ENCODE measurements at places on chromosomes 1 and 21.

GRCh38 chr1:31517301-31517700, 59.0 kb upstream of the TINAGL1 start:
- no peak for ATAC-seq

DNA sequence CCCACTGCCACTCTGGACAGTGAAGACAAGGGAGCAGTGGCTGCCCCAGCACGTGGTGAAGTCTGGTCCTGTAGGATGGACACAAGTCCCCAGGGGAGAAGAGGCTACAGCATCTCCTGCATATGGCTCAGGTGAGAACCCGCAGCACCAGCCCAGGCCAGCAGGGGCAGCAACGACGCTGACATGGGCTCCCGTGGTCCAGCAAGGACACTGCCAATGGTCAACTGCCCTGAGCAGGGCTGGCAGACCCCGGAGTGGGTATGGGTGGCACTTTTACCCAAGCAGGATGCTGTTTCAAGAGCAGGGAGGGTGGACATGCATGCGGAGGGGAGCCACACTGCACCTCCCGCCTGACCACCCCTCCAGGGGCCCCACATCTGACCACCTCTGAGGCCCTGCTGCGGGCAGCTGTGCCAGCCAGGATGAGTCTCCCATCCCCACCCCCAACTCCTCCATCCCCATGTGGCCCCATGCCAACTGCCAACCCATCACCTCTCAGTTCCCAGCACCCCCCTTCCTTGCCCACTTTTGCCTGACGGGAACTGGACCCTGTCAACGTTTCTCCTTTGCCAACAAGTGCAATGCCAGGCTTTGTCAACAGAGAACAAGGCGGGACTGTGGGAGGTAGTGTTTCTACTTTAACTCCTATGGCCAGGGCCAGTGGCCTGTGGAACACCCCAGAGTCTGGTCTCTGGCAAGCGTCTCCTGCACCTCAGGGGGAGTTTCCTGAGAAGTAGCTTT, 8.6 kb downstream of the MORN1 start:
- no peak for ATAC-seq

DNA sequence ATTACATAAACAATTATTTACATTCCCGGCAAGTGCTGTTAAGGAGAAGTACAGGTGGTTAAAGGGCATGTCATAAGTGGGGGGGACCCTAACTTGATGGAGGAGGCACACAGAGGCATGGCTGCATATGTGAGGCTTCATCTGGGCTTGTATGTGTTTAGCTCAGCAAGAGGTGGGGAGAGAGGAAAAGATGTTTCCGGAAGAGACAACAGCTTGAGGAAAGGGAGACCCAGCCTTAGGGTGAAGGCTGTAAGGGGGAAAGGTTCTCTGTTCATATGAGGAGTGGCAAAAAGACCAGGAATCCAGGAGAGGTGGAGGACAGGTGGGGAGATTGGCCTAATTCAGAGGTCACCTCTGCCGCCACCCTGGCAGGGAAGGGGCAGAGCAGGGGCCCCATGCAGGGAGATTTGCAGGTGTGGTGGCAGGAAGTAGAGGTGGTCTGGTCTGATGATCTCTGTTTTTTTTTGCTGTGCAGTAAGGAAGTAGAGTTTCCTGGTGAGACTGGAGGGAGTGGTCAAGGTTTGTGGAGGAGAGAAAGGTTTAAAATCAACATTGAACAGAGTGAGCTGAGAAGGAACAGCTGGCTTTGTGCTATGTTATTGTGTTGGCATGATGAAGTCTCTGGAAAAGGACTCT, 9.0 kb downstream of the TRAF5 start:
- ATAC-seq, result peak; percentile 91

- ATAC-seq, result peak; percentile 69
These were observed 71.0 kb downstream of the PDE9A start for GRCh38 chr21:42724226-42724920.

- no peak for ATAC-seq
These were observed 69.2 kb upstream of the AJAP1 start for GRCh38 chr1:4585216-4585615.

- no peak for ATAC-seq
These were observed 36.2 kb downstream of the UBE2G2 start for GRCh38 chr21:44765231-44766013.

- no peak for ATAC-seq
These were observed 110.7 kb downstream of the SIPA1L2 start for GRCh38 chr1:232519186-232519585.

DNA sequence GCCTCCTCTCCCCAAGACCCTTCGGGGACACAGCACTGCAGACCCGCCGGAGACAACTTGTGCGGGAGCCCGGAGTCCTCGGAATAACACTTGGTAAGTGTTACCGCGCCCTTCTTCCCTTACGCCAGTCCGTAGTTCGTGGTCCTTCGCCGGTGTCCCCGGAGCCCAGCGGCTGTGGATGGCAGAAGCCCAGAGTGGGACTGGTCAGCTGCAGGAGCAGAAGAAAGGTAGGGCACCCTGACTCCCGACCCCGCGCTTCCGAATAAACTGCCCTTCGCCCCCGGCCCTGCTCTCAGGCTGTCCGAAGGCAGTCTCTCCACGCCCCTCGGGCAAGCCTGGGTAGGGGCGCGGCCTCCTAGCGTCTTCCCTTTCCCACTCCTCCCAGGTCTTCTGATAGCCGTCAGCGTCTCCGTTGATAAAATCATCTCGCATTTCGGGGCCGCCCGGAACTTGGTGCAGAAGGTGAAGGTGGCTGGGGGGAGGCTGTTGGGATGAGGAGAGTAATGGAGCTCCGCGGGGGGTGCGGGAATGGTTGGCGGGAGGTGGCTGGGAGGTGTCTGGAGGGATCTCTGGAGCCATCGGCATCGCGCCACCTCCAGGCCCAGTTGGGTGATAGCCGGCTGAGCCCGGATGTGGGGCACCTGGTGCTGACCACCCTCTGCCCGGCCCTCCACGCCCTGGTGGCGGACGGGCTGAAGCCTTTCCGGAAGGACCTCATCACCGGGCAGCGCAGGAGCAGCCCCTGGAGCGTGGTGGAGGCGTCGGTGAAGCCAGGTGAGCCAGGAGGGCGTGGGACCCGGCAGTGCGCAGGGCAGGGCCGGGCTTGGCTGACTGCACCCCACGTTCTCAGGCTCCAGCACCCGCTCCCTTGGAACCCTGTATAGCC, 4.3 kb downstream of the RUSC1 start:
- ATAC-seq, result peak; percentile 0

DNA sequence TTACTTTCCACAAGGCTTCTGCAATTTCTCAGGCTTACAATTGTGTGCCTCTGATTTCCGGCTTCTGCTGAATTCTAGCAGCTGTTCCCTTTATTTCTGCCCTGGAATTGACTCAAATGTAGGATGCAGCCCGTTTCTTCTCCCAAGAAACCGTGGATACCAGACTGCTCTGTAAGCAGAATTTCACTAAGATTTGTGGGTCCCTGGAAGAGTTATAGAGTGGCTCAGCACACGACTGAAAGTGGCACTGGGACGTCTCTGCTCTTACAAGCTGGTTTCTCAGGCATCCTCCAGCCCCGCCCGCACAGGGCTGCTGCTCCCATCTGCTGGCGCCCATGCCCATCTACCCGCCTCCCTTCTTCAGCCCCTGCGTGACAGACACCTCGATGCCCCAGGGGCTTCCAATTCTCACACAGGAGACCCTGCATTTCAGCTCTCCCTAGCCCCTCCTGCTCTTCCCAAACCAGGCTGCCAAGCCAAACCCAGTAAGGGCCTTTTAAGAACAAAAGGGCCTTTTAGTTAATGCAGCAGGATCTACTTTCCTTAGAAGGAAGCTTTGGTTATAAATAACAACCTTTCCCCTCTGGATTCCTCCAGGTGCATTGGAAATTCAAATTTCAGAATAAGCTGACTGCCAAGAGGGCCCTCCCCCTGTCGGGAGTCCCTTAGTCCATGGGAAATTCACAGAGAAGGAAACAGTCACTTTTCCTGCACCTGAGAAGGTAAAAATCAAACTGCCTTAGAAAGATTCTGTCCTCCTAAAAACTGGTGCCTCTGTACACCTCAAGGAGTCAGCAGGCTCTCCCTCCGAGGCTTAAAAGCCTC, 45.4 kb upstream of the TENT5B start:
- no peak for ATAC-seq

DNA sequence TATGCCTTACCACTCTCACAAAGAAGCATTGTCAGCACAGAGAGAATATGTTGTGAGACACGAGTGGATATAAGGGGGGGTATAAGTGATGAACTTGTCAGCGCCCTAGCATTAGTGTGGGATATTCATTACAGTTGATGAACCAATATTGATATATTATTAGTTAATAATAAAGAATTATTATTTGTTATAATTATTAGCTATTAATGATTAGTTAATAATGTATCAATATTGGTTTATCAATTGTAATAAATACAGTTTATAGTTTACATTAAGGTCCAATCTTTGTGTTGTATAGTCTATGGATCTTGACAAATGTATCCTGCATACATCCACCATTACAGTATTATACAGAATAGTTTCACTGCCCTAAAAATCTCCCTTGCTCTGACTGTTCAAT, 120.2 kb upstream of the NCAM2 start:
- no peak for ATAC-seq

DNA sequence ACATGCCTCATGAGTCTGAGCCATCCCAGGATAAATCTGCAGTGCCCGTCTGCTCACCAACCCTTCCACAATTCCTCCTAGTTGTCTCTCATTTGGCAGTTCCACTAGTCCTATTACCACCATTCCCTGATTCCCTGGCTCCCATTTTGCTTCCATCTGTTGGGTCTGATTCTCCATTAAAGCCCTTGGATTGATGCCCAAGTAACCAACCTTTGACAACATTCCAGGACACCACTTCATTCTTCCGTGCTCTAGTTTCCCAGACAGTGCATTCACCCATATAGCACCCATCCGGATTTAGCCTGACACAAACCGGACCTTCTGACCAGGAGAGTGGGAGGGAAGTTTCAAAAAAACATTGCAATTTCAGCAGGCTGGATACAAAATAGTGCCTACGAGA, 189.4 kb upstream of the PALMD start:
- ATAC-seq, result no peak

DNA sequence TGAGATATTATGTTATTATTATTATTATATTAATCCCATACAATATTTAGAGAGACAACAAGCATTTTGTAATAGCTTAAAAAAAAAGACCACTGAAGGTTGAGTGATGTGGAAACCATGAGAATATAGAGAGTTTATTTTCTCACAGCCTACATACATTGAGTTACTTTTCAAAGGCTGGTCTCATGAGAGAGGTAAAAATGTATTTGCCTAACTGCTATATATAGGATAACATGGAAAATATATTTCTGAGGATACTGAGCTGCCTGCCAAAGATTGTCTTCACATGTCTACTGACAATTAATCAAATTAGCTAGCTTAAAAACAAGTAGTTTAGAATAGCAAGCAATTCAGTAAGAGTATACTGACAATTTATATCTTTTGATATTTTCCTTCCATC, 192.2 kb upstream of the NRIP1 start:
- no peak for ATAC-seq

DNA sequence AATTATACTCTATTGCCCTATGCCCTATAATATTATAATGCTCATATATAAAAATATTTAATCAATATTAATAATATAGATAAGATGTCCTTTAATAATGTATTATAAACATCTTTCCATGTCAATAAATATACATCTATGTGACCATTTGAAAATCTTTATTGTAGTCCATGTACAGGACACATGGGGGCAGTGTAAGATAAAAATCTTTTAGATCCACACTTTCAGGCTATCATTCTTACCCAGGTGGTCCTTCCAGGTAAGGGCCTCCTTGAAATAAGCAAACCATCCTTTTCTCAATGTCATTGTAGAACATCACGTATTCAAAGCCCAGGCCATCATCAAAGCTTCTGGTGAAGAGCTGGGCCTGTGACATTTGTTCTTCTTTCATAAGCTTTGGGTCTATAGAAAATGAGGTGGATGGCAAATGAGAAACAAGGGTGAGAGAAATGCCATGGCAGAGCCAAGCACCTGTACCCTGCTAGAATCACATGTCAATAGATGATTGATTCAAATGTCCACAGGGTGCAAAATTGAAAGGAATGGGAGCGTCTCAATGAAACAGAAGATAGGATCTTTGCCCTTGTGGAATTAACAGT, 20.2 kb downstream of the THEM4 start:
- no peak for ATAC-seq
